ENCODE measurements at places on chromosomes 13 and 19.

- DNase-seq = no peak
Observed at GRCh38 chr13:109297628-109298027, 488.8 kb downstream of the IRS2 start.

GRCh38 chr19:49094505-49095482 lies 9.5 kb downstream of the SNRNP70 start:
- DNase-seq = no peak

- peak; percentile 88 for DNase-seq
Observed at GRCh38 chr13:41017159-41017558, 2.0 kb downstream of the ELF1 start.

DNA sequence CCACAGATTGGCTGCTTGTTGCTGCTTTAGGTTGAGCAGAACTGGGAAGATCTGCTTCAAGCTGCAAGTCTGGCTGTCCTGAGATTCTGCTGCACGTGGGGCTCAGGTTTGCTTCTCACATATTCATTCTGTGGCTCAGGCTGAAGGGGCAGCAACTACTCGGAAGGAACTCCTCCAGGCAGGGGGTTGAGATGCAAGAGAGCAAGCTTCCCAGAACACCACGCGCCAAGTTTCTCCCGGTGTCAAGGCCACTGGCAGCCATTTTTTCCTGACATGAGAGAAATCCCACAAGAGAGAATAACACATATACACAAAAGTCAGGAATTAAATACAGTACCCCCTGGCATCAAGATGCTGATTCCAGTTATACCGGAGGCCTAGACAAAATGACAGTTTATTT lies 887.6 kb upstream of the SLC10A2 start:
- DNase-seq = no peak

DNA sequence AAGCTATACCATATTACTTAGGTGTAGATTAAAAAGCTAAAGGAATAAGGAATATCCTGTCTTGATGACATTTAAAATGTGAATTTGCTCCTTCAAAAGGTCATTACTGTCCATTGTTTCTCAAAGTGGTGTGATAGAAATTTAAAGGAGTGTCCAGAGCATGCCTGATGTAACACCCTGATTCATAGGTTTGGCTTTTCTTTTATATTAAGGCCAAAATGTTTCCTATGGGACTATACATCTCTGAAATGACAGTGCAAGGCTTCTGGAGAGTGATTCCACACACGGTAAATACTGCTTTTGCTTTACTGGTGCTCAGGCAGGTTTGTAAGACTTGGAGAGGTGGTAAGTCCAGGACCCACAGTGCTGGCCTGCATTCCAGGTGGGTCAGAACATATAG lies 289.9 kb downstream of the RFC3 start:
- DNase-seq = no peak

DNA sequence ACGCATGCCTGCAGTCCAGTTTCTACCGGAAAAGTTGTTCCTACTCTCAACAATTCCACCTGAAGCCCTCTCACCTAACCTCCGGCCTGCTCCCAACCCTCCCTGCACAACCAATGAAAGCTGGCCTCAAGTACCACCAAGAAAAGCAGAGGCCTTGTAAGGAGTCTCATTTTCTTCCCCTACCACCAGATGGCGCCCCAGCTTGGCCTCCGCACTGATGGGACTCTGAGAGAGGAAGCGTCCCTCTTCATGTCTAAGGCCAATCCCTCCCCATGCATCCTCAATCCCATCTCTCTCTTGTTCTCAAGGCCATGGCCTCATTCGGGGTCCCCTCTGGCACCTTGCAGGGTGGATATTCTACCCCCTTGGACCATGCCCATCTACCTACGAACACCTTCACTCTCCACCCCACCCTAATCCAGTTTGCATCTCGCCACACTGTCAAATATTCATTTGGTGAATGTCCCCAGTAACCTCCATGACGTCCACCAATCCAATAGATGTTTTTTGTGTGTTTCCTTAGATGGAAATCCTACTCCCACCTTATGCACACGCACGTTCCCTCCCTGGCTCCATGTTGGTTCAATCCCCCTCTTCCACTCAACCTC lies 412.8 kb downstream of the ZNF536 start:
- DNase-seq = peak; percentile 75

DNA sequence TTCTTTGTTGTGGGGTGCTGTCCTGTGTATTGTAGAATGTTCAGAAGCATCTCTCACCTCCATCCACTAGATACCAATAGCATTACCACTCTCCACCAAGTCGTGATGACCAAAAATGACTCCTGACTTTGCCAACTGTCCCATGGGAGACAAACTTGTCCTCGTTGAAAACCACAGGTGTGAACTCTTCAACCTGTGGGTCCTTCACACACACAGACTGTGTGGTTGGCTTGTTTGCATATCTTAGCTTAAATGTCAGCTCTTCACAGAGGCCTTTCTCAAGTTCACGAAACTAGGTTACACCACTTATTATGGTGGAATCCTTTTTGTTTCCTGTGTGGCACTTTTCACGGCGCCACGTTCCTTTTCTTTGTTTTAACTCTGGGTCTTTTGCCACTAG lies 6.8 kb downstream of the GPC5 start:
- DNase-seq = no peak

Measured in inflammatory macrophage (primary cell).